ENCODE measurements at places on chromosomes 5 and 9.

GRCh38 chr5:72662305-72662704, 154.2 kb upstream of the TNPO1 start:
- no peak for DNase-seq

- no peak for DNase-seq
Measured at GRCh38 chr9:134059188-134059641, 8.6 kb downstream of the BRD3 start.

DNA sequence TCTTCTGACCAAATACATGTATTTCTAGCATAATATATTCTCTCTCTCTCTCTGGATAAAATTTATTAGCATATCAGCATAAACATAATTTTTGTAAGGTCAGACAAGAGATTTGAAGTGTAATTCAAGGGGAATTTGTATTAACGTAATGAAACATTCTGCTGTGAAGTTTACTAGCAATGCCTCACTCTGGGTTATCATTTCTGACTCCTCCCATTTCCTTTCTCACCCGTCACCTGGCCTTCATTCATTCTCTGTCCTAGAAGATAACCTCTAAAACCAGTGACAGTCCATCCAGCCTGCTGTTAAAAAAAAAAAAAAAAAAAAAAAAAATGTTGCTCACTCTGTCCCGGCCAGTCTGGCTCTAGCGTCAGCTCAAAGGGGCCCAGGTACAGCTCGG, 27.1 kb downstream of the GRAMD2B start:
- DNase-seq: no peak

- DNase-seq: no peak
Measured at GRCh38 chr9:4228606-4229005, 71.3 kb downstream of the GLIS3 start.

DNA sequence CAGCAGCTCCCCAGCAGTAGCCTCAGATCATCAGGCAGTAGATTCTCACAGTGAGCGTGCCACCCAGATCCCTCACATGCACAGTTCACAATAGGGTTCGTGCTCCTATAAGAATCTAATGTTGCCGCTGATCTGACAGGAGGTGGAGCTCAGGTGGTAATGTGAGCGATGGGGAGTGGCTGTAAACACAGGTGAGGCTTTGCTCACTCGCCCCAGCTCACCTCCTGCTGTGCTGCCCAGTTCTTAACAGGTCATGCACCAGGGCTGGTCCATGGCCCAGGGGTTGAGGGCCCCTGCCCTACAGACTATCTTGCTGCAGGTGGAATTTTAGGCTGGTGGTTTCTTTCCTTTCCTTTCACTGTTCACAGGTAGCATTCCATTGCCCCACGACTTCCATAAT, 100.2 kb downstream of the MRPL36 start:
- no peak for DNase-seq

- no peak for DNase-seq
Measured at GRCh38 chr5:158470764-158471534, 612.0 kb upstream of the CLINT1 start.

- no peak for DNase-seq
Measured at GRCh38 chr5:86175224-86175623, 442.5 kb upstream of the COX7C start.

DNA sequence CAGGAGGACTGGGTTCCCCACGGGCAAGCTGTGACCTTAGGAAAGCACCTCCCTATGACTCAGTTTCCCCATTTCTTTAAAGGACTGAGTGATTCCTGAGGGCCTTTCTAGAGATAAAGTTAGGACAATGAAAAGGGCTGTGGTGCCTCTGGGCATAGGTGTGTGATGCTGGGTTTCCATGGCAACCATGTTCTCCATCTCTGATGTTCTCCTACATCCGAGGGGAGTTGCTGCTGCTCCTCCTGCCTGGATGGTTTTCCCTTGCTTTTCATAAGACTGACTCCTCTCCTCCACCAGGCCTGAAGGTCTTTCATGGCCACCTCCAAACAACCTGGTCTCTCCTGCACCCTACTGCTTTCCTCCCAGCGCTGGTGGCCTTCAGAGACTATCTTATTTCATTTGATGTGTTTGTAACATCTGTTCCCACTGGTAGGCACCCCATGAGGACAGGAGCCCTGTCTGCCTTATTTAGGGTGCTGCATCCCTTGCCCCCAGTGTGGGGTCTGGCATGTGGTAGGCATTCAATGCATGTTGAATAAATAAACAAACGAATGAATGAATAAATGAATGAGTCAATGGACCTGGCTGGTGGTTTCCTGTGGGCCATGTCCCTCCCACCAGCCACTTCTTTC, 112.2 kb upstream of the HAND1 start:
- DNase-seq: no peak

DNA sequence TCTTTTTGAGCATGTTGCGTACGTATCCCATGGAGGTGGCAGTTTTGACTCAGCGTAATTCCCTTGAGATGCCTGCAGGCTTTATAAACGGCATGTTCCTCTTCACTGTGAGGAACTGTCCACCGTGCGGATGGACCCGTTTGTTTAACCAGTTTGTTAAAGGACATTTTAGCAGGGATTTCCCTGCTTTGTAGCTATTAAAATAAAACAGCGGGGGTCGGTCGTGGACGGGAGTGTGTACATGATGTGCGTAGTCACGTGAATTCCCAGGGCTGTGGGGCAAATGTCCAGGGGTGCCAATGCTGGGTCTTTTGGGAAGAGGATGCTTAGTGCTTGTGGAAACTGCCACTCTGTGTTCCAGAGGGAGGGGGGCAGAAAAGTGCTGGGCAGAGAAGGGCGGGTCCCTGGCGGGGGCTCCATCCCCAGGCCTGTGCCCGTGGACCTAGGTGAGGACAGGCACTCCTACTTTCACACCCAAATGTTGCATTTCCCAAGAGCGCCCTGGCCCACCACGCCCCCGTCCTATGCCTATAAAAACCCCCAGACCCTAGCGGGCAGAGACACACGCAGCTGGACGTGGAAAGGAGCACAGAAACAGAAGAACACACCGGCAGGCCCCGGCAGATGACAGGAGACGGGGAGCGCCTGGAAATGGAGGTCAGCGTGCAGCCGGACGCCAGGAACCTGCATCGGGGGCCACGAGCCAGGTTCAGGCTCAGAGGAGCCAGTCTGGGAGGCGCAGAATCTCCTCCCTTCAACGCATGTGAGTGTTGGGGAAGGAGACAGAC, 4.0 kb upstream of the TERT start:
- DNase-seq: no peak

DNA sequence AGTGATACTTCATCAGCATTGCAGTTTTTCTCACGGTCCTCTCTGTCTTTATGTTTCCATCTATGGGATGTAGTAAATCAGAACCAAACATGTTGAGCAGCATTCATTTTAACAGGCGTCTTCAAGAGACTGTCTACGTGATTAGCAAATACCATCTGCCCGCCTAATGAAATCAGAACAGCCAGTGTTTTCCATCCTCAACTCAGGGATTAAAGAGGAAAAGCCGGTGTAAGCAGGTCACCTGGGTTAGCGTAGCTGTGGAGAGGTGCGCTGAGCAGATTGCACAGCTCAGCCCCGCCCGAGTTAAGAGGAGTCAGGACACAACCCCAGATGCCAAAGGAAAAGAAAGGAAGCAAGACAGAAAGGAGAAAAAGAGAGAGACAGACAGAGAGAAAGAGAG, 54.3 kb upstream of the ANKRD33B start:
- DNase-seq: no peak

GRCh38 chr9:88980740-88981203, 10.5 kb upstream of the S1PR3 start:
- DNase-seq: no peak

- no peak for DNase-seq
Measured at GRCh38 chr9:96163161-96163560, 138.8 kb downstream of the HSD17B3 start.

- no peak for DNase-seq
Measured at GRCh38 chr5:8349855-8350254, 480.9 kb downstream of the MTRR start.

- no peak for DNase-seq
Measured at GRCh38 chr5:132256783-132257130, 739 bp upstream of the PDLIM4 start.

DNA sequence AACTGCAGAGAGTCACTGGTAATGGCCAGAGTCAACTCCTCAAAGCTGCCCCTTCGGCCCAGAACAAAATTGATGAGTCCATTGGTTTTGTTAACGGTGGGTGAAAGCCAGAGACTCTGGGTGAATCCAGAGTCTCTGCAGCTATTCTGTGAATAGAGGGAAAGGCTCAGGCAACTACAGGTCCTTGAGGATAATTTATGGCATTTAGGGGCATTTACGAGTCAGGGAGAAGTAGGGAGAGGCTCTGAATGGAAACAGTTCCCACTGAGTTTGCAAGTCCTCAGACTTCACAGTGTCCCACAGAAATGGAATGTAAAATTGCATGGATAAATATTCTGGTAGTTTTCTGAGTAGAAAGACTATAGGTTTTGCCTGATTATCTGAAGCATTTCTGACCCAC, 257.8 kb downstream of the SEC61B start:
- DNase-seq: no peak

DNA sequence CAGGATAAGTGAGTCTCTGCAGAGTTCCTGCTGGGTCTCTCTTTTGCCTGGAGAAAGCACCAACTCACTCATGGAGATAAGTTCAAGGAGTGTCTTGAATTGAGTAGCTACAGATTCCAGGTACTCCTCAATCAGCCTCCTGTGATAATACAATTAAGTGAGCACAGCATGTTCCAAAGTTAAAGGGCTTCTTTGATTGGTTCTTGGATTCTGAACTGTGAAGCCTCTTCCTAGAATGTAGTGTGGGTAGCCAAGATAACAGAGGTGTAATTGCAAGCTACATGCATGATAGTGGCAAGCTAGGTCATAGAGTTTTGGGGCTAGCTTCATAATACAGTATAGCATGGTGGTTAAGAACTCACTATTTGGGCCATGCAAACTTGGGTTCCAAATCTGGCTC, 23.2 kb upstream of the CARNMT1 start:
- no peak for DNase-seq

DNA sequence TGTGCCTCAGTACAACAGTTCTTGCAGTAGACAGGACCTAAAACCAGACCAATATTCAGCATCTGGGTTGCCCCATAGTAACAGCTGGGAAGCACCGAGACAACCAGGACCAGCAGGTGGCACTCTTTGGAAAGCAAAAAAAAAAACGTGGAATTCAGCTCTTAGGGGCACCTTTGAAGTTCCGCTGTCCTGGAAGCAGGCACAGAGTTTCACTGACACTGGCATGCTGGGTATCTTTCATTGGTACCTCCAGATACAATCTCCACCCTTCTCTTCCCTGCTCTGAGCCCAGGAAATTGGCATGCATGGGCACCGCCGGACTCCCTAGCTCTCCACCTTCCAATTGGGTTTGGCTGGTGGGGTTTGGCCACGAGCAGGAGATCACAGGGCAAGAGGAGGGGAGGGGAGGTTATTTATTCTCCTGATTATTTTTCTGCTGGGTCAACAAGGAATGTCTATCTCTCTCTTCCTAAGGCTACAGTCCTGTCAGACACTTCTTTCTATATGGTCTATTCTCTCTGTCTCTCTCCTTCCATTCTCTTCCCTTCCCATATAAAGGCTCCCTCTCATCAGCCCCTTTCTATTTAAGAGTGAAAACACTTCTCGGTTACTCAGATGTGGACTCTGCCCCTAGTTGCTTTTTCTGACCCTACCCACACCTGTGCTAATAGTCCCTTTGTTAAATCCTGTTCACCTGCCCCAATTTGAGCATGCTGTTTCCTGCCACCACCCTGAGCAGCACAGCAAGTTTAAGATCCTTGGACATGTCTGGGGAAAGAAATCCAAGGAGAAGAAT, 1.9 kb upstream of the IDNK start:
- peak; percentile 74 for DNase-seq

GRCh38 chr5:91312698-91313097, 70.4 kb downstream of the ARRDC3 start:
- no peak for DNase-seq

DNA sequence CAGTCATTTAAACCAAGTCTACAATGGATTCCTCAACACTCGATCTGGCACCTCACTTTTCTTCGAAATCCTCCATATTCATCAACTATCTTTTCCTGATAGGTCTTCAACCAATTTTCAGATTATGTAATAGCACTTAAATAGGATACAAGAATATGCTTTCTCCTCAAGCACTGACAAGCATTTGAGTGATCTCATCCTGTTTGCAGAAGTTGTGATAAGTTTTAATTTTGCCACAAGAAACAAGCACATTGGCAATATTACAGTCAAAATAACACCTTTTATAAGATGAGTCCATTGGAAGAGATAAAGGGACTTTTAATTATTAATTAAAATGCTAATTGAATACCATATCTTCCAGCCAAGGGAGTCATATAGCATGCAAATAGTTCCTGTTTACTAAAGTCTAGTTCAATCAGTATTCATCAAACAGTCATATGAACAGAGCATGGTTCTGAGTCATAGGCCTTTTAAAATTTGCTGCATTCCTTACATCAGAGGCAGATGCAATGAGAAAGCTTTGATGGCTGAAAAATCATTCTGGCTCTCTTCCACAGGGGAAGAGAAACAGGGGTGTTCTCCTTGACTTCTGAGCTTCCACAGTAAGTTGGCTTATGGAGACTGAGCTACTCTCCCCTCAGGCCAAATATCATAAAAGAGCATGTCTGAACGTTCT, 32.7 kb upstream of the ZCCHC9 start:
- DNase-seq: no peak

DNA sequence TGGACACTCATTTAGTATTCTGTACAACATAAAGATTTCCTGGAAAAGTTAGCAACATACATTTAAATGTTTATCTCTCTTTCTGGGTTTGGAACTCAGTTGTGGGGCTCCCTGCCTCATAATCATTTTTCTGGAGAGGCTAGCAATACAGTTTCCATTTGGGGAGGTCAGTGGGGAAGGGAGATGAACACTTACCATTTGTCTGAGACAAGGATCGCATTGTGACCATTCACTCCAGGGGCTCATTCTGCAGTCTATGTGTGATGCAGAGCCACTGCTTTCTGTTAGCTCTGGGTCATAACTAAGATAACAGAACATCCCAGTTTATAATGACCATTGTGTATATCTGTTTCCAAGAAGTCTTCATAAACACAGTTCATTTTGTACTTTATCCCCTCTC, 22.4 kb downstream of the C9 start:
- DNase-seq: no peak

GRCh38 chr5:174078416-174078815, 32.9 kb downstream of the NSG2 start:
- no peak for DNase-seq

DNA sequence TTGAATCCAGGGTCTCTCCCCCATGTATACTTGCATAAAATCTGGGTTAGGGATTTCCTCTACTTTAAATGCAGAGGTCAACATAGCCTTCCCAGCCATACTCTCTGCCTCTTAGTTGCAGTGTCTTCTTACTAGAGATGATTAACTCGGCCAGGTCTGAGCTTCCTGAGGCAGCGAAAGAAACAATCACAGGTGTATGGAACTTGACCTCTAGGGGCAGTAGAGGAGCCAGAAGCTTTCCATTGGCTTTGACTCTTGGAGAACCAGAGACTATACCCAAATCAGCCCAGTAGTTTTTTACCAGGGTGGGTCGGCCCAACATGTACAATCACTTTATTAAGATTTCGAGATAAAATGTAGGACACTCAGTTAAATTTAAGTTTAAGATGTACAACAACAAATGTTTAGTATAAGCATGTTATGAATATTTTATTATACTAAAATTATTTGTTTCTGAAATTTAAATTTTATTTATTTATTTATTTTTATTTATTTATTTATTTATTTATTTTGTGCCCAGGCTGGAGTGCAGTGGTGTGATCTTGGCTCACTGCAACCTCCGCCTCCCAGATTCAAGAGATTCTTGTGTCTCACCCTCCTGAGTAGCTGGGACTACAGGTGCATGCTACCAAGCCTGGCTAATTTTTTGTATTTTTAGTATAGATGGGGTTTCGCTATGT, 48.0 kb upstream of the DMRT3 start:
- no peak for DNase-seq
